ENCODE measurements at places on chromosomes 11 and 22.

- no peak for DNase-seq
Observed at GRCh38 chr22:17775781-17776465, 1.7 kb upstream of the BID start.

DNA sequence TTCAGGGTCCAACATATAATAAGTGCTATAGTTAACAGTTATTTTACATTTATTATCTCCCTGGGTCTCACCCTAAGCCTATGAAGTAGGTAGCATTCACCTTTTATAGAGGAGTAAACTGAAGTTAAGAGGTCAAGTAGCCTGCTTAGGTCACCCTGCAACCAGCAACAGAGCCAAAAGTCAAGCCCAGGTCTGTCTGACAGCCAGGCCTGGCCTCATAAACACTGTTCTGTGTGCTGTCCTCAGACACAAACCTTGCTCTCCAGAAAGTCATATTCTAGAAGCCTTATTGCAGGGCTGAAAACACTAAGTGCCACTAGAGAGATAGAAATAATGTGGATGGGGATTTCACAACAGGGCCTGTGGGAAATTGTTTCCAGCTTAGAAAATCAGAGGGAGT is 59.3 kb downstream of the BDNF start:
- no peak for DNase-seq

DNA sequence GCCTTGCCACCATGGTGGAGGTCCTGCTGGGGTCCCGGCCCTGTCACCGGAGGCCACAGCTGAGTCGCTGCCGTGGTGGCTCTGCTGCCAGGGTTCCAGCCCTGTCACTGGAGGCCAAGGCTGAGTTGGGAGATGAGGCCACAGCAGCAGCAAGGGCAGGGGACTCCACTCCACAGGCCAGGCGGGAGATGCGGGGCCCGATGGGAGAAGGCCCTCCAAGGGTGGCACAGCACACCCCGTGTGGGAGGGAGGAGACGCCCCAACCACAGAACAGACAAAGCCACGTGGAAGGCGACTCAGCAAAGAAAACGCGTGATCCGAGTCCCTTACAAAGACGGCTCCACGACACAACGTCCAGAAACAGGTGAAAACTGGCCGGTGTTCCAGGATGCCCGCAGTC is 159.3 kb downstream of the BRD1 start:
- no peak for DNase-seq

GRCh38 chr22:29661336-29661735 is 57.9 kb downstream of the NF2 start:
- DNase-seq = no peak

DNA sequence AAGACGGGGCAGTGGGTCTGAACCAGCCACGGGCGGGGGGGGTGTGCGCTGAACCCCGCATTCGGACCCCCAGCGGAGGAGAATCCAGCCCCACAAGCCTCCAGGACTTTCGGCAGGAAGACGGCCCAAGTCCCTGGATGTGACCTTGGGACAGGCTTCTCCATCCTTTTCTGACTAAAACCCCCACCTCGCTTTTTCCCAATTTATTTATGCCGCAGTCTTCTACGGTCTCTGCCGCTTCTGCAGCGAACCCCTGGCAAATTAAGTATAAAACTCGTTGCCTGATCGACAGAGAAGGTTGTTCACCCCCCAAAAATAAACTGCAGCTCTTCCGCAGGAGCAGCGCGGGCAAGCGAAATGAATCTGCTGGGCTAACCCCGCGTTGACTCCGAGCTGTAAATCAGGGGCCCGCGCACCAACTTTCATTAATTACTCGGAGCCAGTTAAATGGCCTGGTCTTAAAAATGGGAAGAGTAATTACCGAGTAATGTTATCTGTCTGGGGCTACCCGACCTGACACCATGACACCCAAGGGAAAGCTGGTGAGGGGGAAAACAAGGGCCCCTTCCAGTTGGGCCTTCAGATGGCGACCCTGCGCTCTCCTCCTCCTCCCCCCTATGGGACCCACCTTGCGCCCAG is 6.6 kb downstream of the WT1 start:
- no peak for DNase-seq

DNA sequence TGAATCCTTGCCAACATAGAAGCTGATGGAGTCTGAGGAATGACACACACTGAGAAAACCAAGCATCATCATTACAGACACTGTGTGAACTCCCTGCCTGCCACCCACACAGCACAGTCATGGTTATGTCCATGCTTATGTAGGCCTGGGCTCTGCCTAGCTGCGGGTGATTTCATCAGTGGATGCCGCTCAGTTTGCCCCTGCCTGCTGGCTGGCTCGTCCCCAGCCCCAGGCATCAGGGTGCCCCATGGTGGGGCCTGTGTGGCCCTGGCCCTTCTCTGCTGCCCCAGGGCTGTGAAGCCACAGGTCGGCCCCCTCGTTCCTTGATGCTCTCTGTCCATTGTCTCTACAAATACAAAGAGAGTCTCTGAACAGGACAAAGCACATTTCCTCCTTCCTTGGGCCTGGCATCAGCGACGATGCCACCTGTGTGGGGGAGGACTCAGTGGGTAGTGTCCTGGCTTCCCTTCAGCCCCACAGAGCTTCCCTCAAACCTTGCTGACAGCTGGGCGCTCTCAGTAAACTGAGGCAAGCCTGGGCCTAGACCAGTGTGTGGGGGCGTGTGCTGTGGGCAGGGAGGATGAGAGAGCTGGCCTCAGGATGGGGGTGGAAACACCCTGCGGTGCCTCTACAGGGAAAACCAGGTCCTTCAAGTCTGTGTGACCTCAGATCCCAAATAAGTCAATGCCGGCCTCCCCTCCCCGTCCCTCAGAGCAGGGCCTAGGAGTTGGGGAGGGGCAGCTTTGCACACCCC is 20.0 kb upstream of the TUB start:
- no peak for DNase-seq

- no peak for DNase-seq
Observed at GRCh38 chr11:77175869-77176539, 48.0 kb downstream of the MYO7A start.

DNA sequence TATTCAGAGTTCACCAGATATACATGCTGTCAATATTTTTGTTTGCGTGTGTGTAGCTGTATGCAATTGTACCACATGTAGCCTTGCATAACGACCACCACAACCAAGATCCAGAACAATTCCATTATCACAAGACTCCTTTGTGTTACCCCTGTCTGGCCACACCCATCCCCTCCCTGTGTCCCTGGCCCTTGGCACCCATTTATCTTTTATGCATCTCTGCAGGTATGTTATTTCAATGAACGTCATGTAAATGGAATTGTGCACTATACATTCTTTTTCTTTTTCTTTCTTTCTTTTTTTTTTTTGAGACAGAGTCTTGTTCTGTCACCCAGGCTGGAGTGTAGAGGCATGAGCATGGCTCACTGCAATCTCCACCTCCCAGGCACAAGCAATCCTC is 9.7 kb upstream of the PAFAH1B2 start:
- DNase-seq = no peak

- no peak for DNase-seq
Observed at GRCh38 chr11:35683728-35684339, 21.3 kb downstream of the TRIM44 start.

GRCh38 chr11:17498058-17498457 is 21.4 kb upstream of the ABCC8 start:
- no peak for DNase-seq

GRCh38 chr22:45450921-45451651 is 37.6 kb downstream of the RIBC2 start:
- no peak for DNase-seq

DNA sequence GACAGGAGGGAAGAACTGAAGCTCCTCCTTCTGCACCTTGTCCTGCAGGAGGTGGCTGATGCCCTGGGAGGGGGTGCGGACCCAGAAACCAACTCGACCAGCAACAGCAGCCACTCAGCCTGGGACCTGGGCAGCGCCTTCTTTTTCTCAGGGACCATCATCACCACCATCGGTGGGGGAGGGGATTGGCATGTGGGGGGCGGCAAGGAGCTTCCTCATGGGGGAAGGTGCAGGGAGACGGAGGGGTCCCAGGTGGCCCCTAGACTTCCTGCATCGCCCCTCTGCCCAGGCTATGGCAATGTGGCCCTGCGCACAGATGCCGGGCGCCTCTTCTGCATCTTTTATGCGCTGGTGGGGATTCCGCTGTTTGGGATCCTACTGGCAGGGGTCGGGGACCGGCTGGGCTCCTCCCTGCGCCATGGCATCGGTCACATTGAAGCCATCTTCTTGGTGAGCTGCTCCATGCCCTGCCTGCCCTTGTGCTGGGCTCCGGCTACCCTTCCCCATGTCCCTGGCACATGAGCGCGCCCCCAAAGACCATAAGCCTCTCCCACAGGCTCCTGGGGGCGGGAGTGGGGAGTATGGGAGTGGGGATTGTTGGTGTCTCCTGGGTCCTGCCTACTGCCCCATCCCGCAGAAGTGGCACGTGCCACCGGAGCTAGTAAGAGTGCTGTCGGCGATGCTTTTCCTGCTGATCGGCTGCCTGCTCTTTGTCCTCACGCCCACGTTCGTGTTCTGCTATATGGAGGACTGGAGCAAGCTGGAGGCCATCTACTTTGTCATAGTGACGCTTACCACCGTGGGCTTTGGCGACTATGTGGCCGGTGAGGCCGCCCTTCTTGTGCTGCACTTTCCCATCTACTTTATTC is 3.1 kb upstream of the CATSPERZ start:
- no peak for DNase-seq

DNA sequence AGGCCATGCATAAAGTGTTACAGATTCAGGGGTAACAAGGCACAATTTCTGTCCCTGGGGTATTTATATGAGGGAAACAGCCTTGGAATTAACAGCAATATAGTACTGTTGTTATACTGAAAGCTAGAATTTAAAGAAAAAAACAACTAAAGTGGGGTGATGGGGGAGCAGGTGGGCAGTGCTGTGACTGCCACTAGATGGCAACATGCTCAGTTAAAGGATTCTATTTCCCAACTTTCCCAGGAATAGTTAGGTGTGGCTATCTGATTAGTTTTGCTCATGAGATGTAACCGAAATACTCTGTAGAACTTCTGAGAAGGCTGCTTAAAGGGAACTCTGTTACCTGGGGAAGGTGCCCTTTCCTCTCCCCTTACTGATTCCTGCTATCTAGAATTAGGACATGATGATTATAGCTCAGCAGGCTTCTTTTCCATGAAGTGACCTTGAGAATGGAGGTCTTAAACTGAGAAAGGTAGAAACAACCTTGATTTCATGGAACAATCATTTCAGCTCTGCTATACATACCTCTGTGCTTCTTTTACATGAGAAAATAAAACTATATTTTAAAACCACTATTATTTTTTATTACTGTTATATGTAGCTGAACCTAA is 102.6 kb downstream of the RELT start:
- DNase-seq = no peak

DNA sequence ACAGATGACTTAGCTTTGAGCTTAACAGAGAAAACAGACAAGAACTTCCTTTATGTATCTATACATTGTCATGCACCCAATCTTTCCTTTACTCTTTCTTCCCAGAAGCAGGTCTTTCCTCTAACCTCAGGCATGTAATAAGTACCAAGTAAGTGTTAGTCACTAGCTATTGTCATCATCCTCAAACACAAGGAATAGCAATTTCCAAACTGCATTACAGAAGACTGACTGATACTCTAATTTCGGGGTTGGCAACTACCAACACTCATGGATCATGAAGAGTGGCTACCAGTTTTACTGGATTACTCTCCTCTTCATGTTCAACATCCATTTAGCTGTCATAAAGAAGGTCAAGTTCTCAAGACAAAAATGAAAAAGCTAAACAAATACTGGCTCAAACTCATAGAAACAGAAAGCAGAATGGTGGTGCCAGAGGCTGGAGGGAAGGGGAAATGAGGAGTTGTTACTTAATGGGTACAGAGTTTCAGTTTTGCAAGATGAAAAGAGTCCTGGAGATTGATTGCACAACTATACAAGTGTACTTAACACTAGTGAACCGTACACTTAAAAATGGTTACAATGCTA is 111.6 kb downstream of the SIK3 start:
- no peak for DNase-seq

- no peak for DNase-seq
Observed at GRCh38 chr11:43632181-43632580, 48.4 kb upstream of the HSD17B12 start.

DNA sequence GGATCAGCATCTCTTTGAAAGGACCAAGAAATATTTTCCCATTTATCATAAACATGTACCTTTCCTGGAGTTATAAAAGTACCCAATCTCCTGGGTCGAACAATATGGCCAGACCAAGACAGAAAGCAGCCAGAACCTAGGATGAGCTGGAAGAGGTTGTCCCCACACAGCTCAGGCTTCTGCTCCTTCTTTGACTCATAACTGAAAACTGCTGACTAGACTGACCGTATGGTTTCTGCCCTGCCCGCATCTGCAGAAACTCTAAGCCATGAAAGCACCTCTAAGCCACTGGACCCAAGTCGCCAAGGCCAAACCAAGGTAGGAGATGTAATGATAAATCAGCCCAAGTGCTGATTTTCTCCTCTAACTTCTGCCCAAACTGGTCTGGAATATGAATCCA is 129.8 kb downstream of the OPCML start:
- no peak for DNase-seq

GRCh38 chr11:120058931-120059330 is 79.0 kb downstream of the TRIM29 start:
- DNase-seq = no peak

DNA sequence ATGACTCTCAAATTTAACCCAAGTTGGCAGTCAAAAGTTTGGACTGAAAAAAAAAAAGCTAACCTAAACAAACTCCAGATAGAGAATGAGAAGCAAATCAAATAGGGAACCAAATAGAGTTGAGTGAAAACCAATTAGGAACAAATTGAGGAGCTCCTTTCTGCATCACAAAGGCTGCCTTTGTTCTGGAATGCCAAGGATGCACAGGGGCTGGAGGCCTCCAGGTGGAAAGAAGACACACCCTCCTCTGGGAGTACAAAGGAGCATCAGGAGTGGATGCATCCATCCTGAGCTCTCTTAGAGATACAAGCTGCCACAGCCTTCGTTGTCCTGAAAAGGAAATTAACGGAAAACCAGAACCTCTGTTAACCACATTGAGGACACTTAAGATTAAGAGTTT is 73.3 kb downstream of the MRGPRX1 start:
- DNase-seq = no peak

DNA sequence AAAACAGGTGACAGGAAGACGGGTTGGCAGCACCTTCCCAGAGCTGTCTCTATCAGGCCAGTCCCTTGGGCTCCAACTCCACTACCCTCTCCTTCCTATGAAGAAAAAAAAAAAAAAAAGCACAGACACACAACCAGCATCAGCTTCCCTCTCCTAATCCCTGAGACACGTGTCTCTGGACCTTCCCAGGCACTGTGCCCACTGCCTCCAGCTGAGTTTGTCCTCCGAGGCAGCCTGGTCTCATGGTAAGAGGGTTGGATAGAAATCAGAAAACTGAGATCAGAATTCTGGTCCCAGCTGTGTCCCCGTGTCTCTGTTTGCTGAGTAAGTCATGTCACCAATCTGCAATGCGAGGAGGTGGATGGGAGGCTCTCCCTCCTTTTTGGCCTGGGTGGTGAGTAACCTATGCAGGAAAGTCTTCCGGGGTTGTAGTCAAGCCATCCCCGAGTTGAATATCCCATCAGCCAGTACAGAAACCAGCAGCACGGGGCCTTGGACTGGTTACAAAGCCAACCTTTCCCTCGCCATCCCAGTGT is 193.7 kb upstream of the TBCEL start:
- no peak for DNase-seq
